Mesendoderm (in vitro differentiated cells): ENCODE measurements at places on chromosomes 12 and 14.

DNA sequence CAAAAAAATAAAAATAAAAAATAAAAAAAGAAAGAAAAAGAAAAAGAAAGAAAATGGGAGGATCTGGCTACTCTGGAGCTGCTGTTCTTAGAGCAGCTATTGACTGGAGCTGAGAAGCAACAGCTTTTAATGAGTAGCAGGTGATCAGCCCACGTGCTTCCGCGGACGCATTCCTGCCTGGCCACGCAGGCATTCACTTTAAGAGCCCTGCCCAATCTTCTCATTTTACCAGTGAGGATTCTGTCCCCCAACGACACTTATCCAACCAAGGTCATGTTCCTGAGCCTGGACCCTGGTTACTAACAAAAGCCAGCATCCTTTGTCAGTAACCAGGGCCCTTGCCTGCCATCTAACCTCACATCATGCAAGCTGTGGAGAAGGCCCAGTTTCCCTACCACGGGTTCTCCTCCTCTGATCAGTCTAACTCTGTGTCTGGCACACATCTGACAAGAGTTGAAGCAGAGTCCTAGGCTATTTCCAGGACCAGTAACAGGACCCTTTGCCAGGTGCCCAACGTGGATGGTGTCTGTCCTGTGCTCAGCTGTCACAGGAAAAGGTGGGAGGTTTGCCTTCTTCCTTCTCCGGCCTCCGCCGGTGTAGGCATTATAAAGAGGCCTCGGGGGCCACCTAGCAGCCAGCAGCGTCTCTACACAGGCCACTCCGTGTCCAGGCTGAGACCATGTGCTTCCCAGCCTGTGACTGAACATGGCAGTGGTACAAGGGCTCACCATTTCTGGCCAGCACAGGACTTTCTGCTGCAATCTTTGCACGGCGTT lies 60.9 kb upstream of the GPATCH2L start:
- peak; percentile 22 for DNase-seq

DNA sequence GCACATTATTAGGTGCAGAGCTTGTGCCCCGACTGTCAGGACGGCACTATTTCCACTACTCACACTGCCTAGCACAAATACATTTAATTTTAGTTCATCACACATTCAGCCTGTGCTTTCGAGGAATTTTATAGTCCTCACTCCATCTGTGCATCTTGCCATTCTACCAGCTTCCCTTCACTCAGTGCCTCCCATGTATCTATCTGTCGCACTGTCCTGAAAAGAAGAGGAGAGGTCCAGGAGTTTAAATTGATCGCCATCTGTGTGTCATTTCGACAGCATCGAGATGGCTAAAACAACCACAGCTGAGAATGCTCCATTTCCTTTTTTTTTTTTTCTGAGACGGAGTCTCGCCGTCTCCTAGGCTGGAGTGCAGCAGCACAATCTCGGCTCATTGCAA lies 97.6 kb upstream of the FOXN3 start:
- no peak for DNase-seq

DNA sequence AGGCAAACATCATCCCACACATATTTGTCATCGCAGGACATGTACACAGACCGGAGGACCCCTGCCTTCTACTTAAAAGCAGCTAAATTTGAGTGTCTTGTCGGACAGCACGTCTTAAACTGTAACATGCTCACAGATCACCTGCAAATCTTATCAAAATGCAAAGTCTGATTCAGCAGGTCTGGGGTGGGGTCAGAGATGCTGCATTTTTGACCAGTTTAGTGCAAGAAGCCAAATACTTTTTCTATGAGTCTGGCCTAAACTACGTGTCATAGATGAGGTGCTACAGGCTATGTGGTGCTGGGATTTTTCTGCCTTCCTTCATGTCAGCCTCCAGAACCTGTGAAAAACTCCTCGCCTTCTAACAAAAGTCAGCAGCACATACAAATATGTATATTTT lies 178.8 kb upstream of the LHX5 start:
- no peak for DNase-seq

- DNase-seq = peak; percentile 86
Observed at GRCh38 chr12:106918746-106919145, 37.0 kb upstream of the TMEM263 start.

GRCh38 chr12:106113042-106113441 lies 25.7 kb downstream of the NUAK1 start:
- DNase-seq = peak; percentile 73

DNA sequence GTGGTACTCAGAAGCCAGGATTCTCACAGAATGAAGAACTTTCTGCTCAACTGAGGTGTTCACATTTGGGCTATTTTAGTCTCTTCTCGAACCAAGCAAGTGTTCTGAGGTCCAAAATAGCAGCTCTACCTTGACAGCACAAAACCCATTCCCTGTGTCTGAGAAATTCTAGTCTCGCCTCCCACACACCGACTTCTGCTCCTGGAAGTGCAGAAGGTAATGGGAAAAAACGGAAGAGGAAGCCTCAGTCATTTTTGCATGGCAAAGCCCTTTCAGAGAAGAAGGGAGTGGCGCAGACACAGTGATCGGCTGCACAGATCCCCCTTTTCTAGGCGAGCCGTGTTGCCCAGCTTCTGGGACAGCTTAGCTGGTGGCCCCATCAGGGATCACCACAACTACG lies 31.2 kb upstream of the VPS33A start:
- no peak for DNase-seq
